H4 (cell line): ENCODE measurements at places on chromosomes 5 and 9. TPM values are rescaled to one million over a fixed set of nuclear protein-coding genes. Genes with fewer than 3 reads are reported as not detected.

DNA sequence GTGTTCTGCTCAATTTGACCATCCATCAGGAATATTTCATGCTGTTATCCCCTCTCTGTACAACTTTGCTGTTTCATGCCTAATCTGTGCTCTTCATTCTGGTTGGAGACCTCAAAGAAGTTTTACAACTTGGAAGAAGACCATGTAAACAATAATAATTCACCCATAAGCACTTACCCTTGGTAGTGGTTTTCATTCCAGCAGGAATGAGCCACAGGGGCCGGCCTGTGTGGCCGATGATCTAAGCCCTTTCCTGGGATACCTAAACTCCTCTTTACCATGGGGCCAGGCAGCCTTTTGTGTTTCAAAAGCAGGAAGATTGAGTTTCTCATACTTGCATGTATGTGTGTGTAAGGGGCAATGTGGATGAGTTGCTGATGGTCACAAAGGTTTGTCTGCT, 165.0 kb downstream of the FGF1 start:
- peak; percentile 58 for DNase-seq

DNA sequence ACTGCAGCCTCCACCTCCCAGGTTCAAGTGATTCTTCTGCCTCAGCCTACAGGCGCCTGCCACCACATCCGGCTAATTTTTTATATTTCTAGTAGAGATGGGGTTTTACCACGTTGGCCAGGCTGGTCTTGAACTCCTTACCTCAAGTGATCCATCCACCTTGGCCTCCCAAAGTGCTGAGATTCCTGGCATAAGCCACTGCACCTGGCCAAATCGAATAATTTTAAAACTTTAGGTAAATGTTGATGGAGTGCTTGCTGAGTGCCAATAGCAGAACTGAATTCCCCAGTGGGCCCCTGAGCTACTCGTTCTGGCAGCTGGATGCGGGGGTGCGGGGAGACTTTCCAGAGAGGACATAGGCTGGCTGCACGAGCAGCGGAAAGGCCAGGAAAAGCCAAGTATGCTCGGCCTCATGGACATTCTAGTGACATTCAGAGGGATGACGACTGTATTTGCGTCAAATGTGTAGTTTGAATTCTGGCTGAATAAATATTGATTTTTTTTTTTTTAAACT, 16.8 kb downstream of the TRAF2 start:
- no peak for DNase-seq

- no peak for DNase-seq
Observed at GRCh38 chr5:119439140-119439631, 13.1 kb upstream of the HSD17B4 start.

DNA sequence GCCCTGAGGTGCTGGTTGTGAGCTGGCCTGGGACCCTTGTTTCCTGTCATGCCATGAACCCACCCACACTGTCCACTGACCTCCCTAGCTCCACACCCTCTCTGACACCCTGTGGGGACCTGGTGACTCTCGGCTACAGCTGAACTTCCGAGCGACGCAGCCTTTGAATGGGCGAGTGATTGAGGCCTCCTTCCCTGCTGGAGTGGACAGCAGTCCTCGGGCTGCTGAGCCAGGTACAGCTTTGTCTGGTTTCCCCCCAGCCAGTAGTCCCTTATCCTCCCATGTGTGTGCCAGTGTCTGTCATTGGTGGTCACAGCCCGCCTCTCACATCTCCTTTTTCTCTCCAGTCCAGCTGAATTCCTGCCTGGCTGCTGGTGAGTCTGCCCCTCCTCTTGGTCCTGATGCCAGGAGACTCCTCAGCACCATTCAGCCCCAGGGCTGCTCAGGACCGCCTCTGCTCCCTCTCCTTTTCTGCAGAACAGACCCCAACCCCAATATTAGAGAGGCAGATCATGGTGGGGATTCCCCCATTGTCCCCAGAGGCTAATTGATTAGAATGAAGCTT, 6.1 kb downstream of the CA9 start:
- no peak for DNase-seq

Gene ZNF366
- 0.35 TPM in 1 of 2 replicates, not detected in the other for total RNA-seq

GRCh38 chr5:14864181-14864812, 7.3 kb downstream of the ANKH start:
- DNase-seq: no peak

DNA sequence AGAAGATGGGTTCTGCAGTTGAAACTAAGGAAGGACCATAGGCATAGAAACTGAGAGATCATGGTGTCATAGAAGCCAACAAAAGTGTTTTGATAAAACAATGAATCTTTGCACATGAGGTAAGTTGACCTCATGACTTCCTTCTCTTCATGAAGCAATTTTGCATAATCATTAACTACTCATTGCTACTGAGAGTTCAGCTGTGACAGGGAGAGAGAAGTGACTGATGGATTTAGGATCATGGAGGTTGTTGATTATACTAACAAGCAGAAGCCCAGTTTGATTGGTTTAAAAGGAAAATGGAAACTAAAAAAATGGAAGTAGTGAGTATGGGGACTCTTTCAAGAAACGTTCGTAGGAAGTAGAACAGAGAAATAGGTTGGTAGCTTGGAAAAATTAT, 51.2 kb downstream of the PARP8 start:
- no peak for DNase-seq

DNA sequence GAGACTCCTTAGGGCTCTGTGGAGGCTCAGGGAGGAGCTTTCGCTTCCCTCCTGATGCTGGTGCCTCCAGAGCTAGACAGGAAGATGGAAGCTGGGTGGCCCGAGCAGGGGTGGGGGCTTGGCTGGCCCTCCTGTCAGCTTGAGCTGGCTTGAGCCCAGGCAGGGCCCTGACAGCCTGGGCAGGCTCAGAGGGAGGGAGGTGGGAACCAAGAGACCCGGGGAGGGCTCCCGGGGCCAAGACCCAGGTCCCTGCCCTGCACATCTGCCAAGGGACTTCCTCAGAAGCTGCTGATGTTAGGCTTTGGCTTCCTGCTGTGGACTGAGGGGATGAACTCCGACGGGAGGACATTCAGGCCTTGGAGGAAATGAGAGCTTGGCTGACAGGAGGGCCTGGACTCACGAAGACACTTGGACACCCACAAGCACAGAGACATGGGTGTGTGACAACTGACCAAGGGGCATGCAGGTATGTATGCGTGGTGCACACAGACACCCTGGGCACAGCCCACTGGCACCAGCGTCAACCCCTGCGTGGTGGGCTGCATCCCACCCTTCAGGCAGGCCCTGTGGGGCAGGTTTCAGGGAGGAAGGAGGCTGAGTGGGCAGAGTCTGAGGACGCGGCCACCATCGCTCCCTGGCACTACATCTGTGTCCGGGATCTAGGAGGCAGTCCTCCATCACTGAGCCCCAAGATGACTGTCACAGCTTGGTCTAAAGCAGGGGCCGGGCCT, 1.7 kb upstream of the LTC4S start:
- no peak for DNase-seq

Gene DAB2IP
- total RNA-seq: 5.3 and 8.4 TPM in 2 replicates

- DNase-seq: no peak
Observed at GRCh38 chr5:76473661-76474060, 70.6 kb downstream of the IQGAP2 start.

DNA sequence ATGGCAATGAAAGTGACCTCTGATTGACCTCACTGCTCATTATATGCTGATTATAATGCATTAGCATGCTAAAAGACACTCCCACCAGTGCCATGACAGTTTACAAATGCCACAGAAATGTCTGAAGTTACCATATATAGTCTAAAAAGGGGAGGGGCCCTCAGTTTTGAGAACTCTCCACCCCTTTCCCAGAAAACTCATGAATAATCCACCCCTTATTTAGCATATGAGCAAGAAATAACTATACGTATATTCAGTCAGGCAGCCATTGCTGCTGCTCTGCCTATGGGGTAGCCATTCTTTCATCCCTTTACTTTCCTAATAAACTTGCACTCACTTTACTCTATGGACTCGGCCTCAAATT, 163.1 kb downstream of the ESM1 start:
- DNase-seq: no peak

DNA sequence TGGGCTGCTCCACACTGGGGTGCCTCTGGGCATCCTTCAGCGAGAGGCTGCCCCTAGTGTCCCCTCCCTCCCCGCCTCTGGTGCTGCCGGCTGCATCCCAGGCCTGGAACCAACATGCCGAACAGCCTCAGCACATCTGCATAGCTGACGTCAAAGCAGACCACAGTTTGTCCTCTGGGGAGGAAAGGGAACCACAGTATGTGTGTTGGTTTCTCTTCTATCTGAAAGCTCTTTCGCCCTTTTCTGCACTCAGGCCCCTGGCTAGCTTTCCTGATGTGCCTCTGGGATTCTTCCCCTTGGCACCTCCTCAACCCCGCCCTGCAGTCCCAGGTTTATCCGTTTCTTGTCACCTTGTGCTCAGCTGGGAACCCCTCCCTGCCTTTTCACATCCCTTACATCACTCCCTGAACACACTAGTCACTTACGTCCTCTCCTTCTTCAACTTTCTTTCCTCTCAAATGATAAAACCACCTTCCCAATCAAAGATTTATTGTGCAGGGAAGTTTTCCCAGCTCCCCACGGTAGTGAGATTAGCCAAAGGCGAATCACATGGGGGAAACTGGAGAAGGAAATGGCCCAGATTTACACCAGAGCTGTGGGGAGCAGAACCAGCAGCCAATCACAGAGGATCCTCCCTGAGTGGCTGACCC, 35.5 kb upstream of the B4GALT1 start:
- peak; percentile 75 for DNase-seq

Gene CARD9
- total RNA-seq: 0.17 and 0.18 TPM in 2 replicates

GRCh38 chr5:80010754-80011392, 19.8 kb upstream of the MTX3 start:
- no peak for DNase-seq

GRCh38 chr9:119588874-119589744, 219.9 kb upstream of the BRINP1 start:
- no peak for DNase-seq

- peak; percentile 32 for DNase-seq
Observed at GRCh38 chr9:121344184-121344583, 25.9 kb downstream of the STOM start.

Gene STPG3
- total RNA-seq: not detected in 2 replicates

GRCh38 chr5:53151713-53152458, 42.3 kb upstream of the MOCS2 start:
- peak; percentile 34 for DNase-seq

DNA sequence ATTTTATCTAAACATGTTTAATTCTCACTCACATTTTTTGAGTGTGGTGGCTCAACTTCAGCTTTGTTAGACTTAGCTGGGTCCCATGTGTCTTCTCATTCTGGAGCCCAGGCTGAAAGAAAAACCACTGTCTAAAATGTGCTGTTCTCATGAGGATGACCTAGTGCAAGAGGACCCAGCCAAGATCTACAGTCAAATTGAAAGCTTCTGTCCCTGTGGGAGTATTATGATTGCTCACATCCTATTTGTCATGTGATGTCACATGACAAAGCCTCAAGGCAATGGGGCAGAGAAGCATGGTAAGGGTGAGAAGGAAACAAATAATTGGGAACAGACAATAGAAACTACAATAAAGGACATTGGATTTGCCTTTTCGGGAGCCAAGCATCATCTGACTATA, 113.4 kb upstream of the ASTN2 start:
- no peak for DNase-seq

DNA sequence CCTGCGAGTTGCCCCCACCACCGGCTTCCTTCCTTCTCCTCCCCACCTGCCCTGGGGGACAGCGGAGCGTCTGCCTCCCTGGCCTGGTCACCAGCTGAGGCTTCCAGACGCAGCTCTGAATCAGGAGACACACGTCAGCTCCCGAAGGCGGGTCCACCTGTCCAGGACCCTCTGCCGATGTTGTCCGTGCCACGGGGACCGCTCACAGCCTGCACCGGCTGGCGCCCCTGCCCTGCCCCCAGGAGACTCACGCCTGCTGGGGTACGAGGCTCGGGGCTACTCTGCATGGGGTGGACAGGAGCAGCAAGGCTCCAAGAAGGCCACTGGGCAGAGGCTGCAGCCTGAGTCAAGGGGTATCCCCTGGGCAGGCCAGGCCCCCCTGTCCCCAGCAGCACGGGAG, 1.9 kb upstream of the CCDC187 start:
- DNase-seq: no peak

Gene PDLIM4
- total RNA-seq: 79.8 and 96.0 TPM in 2 replicates

GRCh38 chr5:34716986-34717385, 60.9 kb downstream of the RAI14 start:
- DNase-seq: peak; percentile 35

- no peak for DNase-seq
Observed at GRCh38 chr9:118058227-118058626, 354.0 kb downstream of the TLR4 start.

- no peak for DNase-seq
Observed at GRCh38 chr5:88827997-88828396, 55.0 kb downstream of the MEF2C start.

- DNase-seq: peak; percentile 27
Observed at GRCh38 chr9:106438928-106439327, 424.0 kb upstream of the ZNF462 start.

DNA sequence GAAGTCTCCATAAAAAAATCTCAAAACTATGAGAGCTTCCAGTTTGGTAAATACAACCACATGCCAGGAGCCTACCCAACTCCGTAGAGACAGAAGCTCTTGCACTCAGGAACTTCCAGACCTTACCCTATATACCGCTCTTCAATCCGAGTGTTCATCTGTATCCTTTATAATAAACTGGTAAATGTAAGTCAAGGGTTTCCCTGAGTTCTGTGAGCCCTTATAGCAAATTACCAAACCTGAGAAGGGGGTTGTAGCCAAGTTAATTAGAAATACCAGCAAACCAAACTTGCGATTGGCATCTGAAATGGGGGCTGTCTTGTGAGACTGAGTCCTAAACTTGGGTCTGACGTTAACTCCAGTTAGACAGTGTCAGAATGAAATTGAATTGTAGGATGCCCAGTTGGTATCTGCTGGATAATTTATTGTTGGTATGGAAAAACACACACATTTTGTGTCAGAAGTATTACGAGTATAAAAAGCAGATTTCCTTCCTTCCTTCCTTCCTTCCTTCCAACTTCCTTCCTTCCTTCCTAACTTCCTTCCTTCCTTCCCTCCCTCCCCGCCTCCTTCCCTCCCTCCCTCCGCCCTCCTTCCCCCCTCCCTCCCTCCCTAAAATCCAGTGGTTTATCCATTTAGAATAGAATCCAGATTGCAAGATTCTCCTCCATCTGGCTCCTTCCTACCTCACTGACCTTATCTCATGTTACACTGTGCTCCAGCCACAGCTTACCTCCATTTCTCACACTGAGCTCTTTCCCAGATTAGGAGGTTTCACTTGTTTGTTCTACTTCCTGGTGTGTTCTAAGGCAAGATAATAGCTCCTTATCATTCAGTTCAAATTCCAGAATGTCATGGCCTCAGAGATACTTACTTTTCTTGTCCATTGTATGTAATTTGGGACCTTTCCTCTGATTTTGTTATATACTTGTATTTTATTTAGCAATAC, 196.7 kb downstream of the WDR70 start:
- no peak for DNase-seq

Gene PWWP2A
- 8.9 and 9.1 TPM in 2 replicates for total RNA-seq

- peak; percentile 84 for DNase-seq
Observed at GRCh38 chr9:76704593-76705204, 59.5 kb upstream of the PCA3 start.

Gene GRM6
- not detected in 2 replicates for total RNA-seq

- no peak for DNase-seq
Observed at GRCh38 chr9:8859416-8859815, 1059.8 kb upstream of the DMAC1 start.

- no peak for DNase-seq
Observed at GRCh38 chr9:128877852-128878251, 3.9 kb downstream of the KYAT1 start.
